ENCODE measurements at places on chromosomes 5 and 9.

- DNase-seq = no peak
These were observed 24.6 kb downstream of the PDZD2 start for GRCh38 chr5:31663519-31663918.

GRCh38 chr5:114266374-114266773, 95.5 kb upstream of the KCNN2 start:
- DNase-seq = no peak

GRCh38 chr5:134592141-134592746, 40.4 kb downstream of the SAR1B start:
- DNase-seq = no peak

GRCh38 chr5:61217214-61217613, 54.9 kb upstream of the SMIM15 start:
- no peak for DNase-seq

DNA sequence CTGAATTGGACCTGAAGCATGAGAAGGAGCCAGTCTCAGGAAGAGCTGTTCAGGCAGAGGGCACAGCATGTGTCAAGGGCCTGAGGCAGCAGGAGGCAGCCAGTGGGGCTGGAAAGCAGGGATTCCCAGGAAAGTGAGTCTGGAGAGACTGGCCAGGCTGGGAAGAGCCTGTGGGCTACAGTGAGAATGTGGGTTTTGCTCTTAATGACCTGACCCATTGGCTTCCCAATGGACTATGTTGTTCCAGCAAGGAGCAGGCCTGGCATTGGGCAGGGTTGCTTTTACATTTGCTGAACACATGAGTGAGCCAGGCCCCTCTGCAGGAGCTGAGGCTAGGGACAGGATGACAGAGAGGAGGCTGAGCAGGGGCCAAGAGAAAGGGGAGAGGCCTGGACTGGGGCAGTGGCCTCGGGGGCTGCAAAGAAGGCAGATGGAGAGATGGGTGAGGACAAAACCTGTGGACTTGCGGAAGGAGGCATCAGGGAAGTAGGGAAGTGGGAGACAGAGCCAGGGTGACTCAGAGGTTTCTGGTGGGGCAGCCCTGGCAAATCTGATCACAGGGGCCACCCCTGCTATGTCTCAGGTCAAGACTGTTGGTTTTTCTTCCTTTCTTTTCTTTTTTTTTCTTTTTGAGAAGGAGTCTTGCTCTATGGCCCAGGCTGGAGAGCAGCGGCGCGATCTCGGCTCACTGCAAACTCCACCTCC, 65.9 kb upstream of the NEK6 start:
- DNase-seq = no peak

DNA sequence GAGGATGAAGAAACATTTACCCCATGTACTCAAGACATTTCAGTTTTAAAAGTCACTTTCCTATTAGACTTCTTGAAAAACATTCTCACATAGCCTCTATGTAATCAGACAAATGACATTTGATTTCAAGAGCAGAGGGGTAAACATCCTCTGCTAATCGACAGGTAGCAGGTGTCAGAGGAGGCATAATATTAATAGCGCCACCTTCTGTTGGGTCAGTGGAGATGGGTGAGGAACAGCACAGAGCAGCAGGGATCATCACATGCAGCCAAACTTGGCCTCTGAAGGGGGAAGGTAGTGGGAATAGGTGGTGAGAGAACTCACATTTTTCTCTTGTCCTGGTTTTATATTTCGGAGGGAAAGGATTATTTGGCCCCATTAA, 3.3 kb upstream of the LSM11 start:
- no peak for DNase-seq
